Nasal cavity respiratory epithelium epithelial cell of viscerocranial mucosa (primary cell): ENCODE measurements at places on chromosomes 6 and 20. TPM values are rescaled to one million over a fixed set of nuclear protein-coding genes. Genes with fewer than 3 reads are reported as not detected.

The BHLHE23 gene
- not detected in 2 replicates for total RNA-seq

The CGA gene
- not detected in 2 replicates for total RNA-seq

The TLDC2 gene
- total RNA-seq, result under 0.01 TPM in 1 of 2 replicates, not detected in the other

The DACT2 gene
- total RNA-seq, result 0.34 and 1.1 TPM in 2 replicates

The ZC2HC1B gene
- total RNA-seq, result not detected in 2 replicates

The SMLR1 gene
- total RNA-seq, result not detected in 2 replicates

The RFX6 gene
- total RNA-seq, result not detected in 2 replicates

The MYCT1 gene
- under 0.01 and 0.07 TPM in 2 replicates for total RNA-seq

The PBOV1 gene
- total RNA-seq, result not detected in 2 replicates

The KHDC1L gene
- not detected in 2 replicates for total RNA-seq

The RSPO3 gene
- total RNA-seq, result not detected in 2 replicates

The RAB44 gene
- total RNA-seq, result under 0.01 and 0.07 TPM in 2 replicates

The SLC52A3 gene
- 0.34 and 3.5 TPM in 2 replicates for total RNA-seq

The ISM1 gene
- 0.14 and 0.34 TPM in 2 replicates for total RNA-seq

The WFDC10B gene
- not detected in 2 replicates for total RNA-seq

The COL21A1 gene
- 9.8 and 9.9 TPM in 2 replicates for total RNA-seq

The TRIM40 gene
- total RNA-seq, result not detected in 2 replicates

The SIRPB1 gene
- total RNA-seq, result not detected in 2 replicates

The GRM1 gene
- total RNA-seq, result under 0.01 TPM in 1 of 2 replicates, not detected in the other

The OTOR gene
- total RNA-seq, result not detected in 2 replicates

The FAM217A gene
- not detected in 2 replicates for total RNA-seq

The ULBP1 gene
- 2.7 and 9.6 TPM in 2 replicates for total RNA-seq

The SLC24A3 gene
- total RNA-seq, result 0.34 and 0.36 TPM in 2 replicates

The HECA gene
- 32.0 and 34.5 TPM in 2 replicates for total RNA-seq

The CLVS2 gene
- total RNA-seq, result not detected in 2 replicates
